ENCODE measurements at places on chromosomes 5 and 9.

DNA sequence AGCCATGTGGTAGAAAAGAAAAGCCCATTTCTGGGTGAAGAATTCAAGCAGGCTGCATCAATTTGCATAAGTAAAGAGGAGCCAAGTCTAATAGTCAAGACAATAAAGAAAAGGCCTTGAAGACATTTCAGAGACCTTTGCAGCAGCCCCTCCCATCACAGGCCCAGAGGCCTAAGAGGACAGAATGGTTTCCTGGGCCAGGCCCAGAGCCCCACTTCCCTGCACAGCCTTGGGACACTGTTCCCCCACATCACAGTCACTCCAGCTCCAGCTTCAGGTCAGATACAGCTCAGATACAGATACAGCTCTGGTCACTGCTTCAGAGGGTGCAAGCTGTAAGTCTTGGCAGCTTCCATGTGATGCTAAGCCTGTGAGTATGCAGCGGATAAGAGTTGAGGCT, 29.1 kb downstream of the PLGRKT start:
- DNase-seq, result no peak

DNA sequence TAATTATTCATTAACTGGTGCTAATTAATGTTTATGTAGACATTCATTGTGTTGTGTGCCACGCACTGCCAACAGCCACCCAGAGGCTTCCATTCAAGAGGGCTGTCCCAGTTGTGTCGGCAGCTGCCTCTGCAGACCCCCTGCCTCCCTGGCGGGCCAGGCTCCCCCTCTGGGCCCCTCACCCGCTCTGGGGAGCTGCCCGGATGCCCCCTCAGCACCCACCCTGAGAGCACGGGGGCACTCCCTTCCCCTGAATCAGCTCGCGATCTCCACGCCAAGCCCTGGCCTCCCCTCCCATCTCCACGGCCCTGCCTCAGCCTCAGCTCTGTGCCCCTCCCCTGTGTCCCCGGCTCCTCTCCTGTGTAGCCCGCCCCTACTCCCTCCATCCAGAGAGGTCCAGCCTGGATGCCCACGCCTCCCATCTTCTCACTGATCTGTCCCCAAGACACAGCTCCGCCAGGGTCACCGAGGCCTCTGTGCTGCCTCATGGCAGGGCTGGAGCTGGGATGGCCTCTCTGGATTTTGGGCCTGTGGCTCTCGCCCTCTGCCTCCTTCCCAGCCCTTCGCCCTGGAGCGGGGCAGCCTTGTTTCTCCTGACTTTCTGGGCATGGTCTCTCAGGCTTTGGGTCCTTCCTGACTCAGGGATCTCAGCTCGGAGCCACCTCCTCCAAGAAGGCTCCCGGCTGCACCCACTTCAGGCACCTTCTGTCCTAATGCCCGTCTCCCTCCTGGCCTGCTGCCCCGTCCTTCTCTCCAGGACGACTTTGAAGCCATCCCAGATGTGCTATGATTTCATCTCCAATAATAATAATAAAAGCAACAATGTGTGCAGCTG, 16.0 kb upstream of the SLC9A3 start:
- no peak for DNase-seq

- no peak for DNase-seq
Observed at GRCh38 chr5:154949781-154950180, 8.9 kb downstream of the MRPL22 start.

DNA sequence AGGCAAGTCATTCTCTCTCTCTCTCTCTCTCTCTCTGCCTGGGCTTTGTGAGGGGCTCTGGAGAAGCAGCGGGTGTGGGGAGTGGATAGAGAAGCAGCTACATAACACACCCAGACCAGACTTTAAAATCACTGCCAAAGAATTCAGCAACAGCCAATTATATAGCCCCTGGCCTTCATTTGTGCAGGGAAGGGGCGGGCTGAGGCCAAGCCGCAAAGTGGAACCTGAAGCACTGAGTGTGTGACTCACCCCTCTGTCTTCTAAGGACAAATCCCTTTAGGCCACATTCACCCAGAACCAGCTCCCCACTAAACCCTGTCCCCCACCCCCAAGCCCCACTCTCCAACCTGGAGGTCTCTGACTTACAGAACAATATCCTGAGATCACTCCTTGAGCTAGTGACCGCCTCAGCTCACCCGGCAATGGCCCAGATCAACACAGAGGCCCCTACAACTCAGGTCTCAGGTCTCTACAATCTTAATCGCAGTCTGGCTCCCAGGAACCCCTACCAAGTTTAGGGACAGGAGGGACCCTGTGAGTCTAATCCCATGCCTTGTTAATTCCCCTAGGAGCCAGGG, 6.0 kb downstream of the B4GALT1 start:
- peak; percentile 45 for DNase-seq

GRCh38 chr5:33925278-33925677, 10.9 kb upstream of the RXFP3 start:
- no peak for DNase-seq

DNA sequence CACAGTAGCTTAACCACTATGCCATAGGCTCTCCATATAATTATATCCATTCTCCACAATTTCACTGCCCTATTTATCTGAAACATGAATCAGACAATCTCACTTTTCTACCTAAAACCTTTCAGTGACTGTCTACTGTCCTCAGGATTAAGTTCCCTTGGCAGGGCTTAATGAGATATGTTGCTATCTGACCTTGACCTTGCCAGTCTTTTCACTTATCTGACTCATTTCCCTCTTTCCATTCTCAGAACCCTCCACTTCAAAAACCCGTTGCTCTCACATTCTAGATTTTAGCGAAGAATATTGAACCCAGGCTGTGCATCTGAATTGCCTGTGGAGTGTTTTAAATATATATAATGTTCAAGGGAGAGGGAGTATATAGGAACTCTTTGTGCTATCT, 452.1 kb upstream of the MPDZ start:
- no peak for DNase-seq

DNA sequence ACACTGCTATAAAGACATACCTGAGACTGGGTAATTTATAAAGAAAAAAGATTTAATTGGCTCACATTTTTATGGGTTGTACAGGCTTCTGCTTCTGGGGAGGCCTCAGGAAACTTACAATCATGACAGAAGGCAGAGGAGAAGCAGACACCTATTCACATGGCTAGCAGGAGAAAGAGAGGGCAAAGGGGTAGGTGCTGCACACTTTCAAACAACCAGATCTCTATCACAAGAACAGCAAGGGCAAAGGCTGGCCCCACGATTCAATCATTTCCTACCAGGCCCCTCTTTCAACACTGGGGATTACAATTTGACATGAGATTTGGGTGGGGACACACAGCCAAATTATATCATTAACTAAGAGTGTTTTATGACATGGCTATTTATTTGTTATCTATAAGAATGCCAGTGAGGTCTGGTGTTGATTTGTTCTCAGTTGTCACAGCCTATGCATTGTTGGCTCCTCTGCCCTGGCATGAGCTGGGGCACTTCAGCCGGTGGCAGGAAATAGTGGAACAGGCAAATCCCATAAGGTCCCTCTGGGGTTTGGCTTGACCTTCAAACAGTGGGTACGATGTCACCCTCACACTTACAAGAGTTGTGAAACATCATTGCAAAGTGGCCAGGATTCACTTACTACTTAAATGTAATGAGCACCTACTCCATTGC, 44.1 kb downstream of the SPARC start:
- no peak for DNase-seq

DNA sequence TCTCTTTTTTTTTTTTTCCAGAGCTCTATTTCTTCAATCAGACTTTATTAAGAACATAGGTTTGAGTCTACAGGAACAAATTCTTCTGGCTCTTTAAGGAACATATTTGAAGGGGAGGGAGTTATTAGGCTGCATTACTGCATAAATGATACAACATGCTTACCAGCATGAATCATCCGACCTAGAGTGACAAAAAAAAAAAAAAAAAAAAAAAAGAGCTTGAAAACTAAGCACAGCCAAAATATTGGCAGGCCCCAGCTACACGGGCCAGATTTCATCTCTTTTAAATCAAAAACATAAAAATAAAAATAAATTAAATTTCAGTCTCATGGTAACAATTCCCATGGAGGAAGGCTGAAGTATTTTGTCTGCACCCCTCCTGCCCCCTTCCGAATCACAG, 26.3 kb downstream of the MSX2 start:
- no peak for DNase-seq

DNA sequence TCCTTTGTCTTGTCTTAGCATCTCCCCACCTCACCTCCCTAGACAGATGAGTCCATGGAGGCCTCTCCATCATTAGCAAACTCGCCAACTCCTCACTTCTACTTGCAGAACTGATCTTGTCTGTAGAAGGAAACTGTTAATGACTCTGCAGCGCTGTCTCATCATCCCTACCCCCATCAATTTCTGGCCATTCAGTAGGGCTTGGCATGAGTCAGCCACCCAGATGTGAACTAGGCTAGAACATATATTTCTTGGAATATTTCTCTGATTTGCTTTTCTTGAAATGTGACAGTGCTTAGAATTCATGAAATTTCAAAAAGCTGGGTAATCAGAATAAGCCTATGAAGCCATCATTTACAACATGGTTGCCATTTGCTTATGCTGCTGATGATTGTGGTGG, 1125.0 kb upstream of the DMAC1 start:
- no peak for DNase-seq

GRCh38 chr5:66717455-66718373, 121.5 kb downstream of the MAST4 start:
- DNase-seq, result no peak

DNA sequence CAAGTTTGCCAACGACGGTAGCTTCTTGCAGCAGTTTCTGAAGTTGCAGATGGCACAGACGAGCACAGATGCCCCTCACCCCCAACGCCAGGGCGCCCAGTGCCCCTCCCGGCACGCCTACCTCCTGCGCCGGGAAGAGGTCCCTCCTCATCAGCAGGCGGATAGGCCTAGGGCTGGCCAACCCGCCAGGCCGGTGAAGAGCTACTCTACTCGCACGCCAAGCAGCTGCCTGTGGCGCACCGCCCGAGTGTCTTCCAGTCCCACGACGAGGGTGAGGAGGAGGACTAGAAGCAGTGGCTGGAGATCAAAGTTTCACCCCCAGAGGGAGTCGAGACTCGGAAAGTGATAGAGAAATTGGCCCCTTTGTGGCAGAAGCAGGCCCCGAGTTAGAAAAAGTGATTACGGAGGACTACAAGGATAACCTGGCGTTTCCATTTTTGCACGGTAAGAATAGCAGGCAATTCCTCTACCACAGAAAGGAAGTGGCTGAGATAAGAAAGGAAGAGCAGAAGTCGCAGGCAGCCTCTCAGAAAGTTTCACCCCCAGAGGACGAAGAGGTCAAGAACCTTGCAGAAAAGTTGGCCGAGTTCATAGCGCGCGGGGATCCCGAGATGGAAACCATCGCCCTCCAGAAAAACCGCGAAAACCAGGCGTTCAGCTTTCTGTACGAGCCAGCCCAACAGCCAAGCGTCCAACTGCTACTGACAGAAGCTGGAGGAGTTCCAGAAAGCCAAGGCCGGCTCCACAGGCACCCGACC, 170.4 kb downstream of the HINT1 start:
- DNase-seq, result no peak

DNA sequence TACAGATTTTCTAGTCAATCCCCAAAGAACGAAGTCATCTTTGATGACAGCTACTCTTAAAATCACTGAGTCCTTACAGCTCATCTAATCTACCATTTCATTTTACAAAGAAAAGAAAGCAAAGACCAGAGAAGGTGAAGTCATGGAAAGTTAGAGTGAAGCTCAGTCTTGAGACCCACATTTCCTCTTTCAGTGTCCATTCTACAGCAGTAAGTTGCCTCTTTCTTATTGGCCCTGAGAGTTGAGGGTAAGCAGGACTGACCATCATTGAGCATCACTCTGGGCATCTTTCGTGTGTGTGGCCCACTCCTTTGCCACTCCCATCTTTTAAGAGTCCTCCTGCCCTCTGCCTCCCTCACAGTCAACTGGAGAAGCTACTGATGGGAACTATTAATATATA, 251.8 kb upstream of the NR4A3 start:
- no peak for DNase-seq

DNA sequence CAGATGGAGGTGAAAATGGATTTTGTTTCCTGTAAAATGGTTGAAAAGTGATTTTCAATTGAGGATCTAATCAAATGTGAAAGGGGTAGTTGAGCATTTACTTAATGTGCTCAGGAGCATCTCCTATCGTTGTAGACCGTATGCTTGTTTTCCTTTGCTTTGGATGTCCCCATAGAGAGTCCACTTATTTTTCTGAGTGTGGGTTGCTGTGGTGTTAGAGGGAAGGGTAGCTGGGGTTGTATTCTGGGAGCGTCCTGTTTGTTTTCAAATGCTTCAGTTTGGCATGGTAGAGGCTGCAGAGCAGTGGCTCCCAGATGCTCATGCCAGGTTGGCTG, 154.1 kb downstream of the MAT2B start:
- no peak for DNase-seq
